ENCODE measurements at places on chromosomes 11 and 22.

DNA sequence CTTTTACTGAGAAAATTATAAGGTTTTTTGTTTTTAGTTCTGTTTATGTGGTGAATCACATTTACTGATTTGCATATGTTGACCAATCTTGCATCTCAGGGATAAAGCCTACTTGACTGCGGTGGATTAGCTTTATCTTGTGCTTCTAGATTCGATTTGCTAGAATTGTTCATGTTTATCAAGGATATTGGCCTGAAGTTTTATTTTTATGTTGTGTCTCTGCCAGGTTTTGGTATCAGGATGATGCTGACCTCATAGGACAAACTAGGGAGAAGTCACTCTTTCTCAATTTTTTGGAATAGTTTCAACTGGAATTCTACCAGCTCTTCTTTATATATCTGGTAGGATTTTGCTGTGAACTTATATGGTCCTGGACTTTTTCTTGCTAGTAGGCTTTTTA, 504.8 kb downstream of the ETS1 start:
- DNase-seq: no peak

DNA sequence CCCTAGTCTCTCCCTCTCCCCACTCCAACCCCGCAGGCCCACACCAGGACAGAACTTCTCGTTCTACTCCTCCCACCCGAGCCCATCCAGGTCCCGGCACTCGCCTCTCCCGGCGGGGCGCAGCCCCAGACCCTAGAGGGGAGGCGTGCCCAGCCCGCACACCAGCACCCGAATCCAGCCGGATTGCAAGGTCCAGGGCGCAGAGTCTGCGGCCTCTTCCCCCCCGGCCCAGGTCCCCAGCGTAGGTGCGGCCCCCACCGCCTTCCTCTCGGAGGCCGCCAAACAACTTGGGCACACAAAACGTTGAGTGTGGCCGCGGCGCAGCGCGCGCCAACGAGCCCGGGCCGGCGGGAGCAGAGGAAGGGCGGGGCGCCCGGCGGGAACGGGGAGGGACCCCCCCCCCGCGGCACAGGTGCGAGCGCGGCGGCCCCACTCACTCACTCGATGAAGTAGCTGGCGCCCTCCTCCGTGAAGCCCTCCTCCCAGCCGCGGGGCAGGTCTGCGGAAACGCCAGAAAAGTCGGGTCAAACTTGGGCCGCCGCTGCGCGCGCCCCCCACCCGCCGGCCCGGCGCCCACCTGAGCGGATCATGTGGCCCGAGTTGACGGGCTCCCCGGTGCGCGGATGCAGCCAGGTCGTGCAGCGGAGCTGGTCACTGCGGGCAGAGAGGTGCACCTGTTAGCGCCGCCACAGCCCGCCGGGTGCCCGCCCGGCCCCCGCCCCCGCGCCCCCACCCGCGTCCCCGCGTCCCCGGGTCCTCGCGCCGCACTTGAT, 480 bp downstream of the PLEKHA7 start:
- no peak for DNase-seq

GRCh38 chr11:68211546-68211945, 1.6 kb downstream of the KMT5B start:
- DNase-seq: no peak

GRCh38 chr11:69948256-69949141, 129.3 kb upstream of the FGF3 start:
- DNase-seq: no peak

- DNase-seq: no peak
Observed at GRCh38 chr11:71127806-71128205, 124.6 kb downstream of the SHANK2 start.

DNA sequence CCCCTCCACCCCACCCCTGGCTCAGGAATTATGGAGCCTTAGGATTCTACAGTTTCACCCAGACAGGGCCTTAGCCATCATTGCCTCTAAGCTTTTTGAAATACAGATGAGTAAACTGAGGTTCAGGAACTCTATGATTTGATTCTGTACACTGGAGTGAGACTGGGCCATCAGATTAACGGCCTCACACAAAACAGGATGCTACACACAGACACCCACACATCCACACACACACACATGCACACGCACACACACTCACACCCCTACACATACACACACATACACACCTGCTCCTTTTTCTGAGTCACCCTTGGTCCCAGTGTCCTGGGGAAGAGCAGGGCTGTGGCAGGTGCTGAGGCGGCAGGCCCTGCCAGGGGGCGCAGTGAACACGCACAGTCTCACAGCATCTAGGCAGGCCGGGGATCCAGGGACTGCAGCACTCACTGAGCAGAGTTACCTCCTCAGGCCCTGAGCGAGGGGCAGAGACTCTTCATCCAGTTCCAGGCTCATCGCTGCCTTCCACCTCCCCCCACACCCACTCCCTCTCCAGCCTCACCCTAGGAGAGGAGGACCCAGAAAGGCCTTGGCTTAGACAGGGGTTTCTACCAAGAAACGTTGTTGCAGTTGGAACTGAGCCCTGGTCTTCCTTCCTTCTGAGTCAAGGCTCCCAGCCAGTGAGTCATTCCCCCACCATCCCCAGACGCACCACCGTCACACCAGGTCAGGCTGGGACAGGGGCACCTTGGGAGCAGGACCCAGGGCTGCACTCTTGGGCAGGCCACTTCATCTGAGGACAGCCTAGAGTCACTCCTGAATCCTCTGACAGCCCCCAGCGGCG, 89.8 kb upstream of the PARVA start:
- DNase-seq: no peak

DNA sequence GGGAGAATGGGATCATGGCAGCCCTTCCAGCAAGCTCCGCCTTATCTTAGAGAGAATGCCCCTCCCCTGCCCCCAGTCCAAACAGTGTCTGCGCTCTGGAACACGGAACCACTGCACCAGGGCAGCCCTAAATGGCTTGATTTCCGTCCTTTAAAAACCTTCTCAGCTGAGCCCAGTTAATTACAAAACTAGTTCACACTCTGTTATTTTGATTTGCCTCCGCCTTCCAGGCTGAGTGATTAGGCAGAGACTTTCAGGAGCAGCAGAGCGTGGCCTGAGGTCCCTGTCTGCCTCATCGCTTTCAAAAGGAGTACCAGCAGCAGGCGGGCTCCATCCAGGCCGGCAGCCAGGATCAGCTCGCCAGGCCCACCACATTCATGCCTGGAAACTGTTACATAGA, 313.0 kb downstream of the BRD1 start:
- no peak for DNase-seq

DNA sequence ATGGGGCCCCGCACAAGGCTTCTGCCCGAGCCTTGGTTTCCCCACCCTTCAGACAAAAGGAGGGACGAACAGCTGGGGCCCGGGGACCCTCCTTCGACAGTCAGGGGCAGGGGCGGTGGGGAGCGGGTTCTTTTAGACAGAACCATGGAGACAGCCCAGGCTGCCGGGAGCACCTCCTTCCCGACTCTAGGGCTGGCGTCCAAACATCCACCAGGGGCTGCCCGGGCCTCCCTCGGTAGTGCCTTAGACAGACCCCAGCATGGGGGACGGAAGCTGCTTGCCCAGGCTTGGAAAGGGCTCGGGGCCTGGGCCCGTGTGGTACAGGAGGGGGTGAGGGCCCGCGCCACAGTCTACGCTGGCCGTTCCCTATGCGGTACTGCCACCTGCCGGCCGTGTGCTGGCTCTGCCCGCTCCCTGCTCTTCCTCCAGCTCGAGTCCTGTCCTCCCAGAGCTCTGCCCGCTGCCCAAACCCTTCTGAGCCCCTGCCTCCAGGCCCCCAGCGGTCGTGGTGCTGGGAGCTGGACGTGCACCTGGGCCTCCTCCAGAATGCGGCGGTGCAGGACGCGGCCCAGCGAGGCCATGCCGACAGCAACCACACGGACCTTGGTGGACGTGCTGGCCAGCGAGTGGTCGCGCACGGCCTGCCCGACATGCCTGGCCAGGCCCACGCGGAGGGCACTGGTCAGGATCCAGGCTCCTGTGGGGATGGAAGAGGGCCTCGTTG, 20.1 kb downstream of the TSSC4 start:
- DNase-seq: no peak

DNA sequence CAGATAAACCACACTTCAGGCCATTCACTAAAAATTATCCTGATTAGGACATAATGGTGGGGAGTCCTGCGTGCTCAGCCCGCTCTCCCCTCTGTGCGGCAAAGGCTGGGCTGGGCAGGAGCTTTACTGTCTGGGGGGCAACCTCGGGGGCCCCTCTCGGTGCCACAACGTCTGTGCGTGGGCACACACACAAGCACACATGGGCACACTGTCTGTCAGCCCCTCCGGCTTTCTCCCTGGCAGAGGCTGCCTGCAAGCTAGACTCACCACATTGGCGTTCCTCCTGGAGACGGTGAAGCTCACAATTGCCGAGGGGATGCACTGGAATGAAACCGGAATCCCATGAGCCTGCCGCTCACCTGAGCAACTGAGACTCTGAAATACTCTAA, 5.2 kb downstream of the MLC1 start:
- DNase-seq: no peak

DNA sequence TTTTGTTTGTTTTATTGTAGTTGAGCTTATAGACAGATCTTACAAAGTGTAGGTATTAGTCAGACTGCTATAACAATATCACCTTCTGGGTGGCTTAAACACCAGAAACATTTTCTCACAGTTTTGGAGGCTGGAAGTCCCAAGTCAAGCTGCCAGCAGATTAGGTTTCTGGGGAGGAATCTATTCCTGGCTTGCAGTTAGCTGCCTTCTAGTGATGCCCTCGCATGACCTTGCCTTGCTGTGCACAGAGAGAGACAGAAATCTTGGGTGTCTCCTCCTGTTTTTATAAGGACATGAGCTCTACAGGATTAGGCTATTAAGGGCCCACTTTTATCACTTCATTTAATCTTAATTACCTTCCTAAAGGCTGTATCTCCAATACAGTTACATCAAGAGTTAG, 1635.2 kb downstream of the FAM181B start:
- DNase-seq: no peak

DNA sequence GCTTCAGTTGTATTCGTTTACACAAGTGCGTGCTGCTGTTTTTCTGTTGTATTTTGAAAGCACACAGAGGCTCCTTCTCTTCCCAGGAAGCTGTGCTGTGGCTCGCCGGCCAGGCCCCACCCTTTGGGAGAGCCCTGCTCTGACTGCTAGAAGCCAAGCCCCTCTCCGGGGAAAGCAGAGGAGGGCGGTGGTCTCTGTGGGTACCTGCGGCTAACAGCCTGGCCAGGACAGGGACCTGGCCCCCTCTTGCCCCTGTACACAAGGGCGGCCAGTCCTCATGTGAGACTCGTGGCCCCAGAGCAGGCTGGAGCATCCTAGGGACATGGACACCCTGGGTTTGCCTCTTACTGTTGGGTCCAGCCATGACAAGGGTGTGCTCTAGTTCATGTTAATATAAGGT, 14.8 kb downstream of the MOB2 start:
- no peak for DNase-seq

DNA sequence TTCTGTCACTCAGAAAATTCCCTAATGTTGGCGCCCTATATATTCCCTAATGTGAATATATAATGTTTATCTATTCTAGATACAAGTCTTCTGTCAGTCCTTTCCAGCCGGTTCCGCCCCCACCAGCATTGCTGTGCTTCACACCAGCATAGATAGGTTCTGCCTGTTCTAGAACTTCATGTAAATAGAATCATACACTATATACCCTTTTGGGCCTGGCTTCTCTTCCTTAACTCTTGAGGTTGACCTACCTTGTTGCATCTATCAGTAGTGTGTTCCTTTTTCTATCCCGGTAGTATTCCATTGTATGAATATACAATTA, 34.6 kb downstream of the OTOG start:
- no peak for DNase-seq

- no peak for DNase-seq
Observed at GRCh38 chr11:24295360-24295759, 201.5 kb upstream of the LUZP2 start.

- DNase-seq: no peak
Observed at GRCh38 chr11:12433571-12434324, 56.4 kb downstream of the PARVA start.

DNA sequence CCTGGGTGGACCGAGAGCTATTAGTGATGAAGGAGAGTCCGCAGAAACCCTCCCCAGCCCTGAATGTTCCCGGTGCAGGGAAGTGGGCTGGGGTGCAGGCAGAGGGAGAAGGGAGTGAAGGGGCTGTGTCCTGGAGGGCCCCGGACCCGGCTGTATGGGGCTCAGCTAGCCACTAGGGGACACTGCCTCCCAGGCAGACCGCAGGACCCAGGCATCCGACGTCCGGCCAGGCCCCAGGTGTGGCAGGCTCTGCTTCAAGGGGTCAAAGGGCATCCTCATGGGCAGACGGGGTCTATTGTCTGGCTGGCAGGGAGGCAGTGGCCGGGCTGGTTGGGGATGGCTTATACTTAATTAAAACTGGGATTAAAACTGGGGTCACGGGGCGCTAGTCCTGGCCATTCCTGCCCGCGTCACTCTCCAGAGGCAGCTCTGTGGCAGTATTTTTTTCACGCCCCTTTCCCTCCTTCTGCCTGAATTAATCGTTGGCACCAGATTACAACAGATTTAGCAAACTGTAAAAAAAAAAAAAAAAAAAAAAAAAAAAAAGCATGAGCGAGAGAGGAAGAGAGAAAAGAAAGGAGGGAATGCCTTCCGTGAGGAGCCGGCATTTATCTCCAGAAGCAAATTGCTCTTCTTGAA, 5.1 kb downstream of the FLRT1 start:
- no peak for DNase-seq

GRCh38 chr11:14308897-14309387, 50.0 kb downstream of the RRAS2 start:
- DNase-seq: no peak

- no peak for DNase-seq
Observed at GRCh38 chr11:16194566-16194965, 161.8 kb downstream of the SOX6 start.

DNA sequence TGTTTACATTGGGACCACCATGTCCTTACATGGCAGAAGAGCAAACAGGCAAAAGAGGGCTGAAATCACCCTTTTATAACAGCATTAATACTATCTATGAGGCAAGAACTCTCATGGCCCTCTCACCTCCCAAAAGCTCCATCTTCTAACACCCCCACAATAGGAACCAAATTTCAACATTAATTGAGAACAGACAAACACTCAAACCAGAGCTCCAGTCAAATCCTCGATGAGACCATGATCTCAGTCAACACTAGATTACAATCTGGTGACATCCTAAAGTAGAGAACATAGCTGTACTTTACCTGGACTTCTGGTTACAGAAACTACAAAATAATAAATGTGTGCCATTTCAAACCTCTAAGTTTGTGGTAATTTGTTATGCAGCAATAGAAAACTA, 25.1 kb downstream of the OR2AG2 start:
- DNase-seq: no peak

DNA sequence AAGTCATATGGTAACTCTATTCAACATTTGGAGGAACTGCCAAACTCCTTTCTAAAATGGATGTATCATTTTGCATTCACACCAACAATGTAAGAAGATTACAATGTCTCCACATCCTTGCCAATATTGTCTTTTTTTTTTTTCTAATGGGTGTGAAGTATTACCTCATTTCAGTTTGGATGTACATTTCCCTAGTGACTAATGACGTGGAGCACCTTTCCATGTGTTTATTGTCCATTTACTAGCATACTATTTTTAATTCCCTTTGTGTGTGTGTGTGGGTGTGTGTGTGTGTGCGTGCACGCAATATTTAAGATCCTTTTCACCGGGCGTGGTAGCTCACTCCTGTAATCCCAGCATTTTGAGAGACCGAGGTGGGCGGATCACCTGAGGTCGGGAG, 62.7 kb downstream of the APOL3 start:
- DNase-seq: no peak

- no peak for DNase-seq
Observed at GRCh38 chr22:22735695-22736611, 91.5 kb downstream of the GGTLC2 start.

Measured in NCI-H187 (cell line).